ENCODE measurements at places on chromosomes 3 and 15.

- peak; percentile 48 for DNase-seq
Observed at GRCh38 chr3:82133070-82133606, 371.7 kb upstream of the GBE1 start.

- DNase-seq: no peak
Observed at GRCh38 chr3:169199283-169199682, 464.2 kb downstream of the MECOM start.

DNA sequence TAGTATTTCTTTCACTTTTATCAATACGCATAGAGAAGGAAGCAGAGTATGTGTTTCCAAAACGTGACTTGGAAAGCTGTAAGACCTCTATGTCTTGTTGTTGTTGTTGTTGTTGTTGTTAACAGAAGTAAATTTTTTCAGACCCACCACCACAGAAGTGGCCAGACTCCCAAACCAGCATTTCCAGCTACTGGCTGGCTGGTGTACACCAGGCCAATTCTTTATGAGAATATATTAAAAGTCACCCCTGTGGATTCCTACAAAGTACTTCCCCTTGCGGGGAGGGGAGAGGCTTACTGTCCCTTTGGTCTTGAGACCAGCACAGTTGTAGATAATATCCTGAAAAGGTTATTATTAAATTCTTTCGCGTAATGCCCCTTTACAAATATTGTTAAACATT is 1.6 kb upstream of the FOXP1 start:
- no peak for DNase-seq

DNA sequence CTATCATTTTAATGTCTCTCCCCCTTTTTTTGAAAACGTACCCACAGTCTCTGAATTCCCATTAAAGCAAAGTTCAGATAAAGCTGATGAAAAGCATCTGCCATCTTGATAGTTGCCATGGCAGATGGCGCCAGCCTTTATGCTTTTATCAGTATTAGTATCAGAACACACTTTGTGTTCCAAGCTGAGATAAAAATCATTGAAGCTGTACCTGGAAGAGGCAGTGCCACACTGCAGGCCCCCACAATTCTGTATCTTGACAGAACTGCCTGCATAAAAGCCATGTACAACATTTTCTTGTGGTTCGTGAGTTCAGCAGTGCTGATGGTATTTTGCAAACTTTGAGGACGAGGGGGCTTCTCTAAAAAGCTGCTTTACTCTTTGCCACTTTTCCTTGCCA is 311.7 kb downstream of the SATB1 start:
- DNase-seq: no peak

DNA sequence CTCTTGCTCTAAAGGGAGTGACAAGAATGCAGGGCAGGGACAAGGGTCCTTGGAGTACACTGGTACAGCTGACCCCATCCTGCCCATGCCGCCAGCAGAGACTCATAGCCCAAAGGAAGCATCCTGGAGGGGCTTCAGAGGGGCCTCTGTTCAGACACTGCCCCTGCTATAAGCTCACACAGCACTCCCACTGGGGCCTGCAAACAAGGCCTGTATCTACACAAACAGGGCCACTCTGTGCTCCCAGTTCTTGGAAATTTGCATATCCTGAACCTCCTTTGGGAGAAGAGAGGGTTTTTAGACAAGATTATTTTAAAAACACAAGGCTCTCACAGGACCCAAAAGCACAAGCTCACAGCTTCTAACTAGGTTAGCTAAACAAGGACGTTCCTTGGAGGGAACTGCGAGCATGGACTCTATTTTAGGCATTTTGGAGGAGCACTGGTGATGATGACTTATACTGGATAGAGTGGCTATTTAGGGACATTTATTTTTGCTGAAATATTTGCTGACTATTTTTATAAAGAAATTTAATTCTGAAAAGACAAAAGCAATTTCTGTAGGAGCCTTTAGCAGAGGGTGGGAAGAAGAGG is 16.4 kb upstream of the ANKRD34C start:
- DNase-seq: no peak

GRCh38 chr3:40828741-40829415 is 304.1 kb downstream of the ZNF621 start:
- no peak for DNase-seq

- no peak for DNase-seq
Observed at GRCh38 chr15:65804252-65804931, 12.3 kb upstream of the DENND4A start.

Measured in HTR-8/SVneo (cell line).